Esophagus squamous epithelium (tissue), 5 donors: ENCODE measurements at places on chromosomes 16 and 17.
A peak's percentile ranks its signal among the peaks of the same experiment; 100 is the strongest.

- no peak for DNase-seq
Observed at GRCh38 chr16:85303354-85303883, 191.1 kb upstream of the CIBAR2 start.

- no peak for DNase-seq
Observed at GRCh38 chr17:71759422-71760060, 361.3 kb upstream of the SOX9 start.

DNA sequence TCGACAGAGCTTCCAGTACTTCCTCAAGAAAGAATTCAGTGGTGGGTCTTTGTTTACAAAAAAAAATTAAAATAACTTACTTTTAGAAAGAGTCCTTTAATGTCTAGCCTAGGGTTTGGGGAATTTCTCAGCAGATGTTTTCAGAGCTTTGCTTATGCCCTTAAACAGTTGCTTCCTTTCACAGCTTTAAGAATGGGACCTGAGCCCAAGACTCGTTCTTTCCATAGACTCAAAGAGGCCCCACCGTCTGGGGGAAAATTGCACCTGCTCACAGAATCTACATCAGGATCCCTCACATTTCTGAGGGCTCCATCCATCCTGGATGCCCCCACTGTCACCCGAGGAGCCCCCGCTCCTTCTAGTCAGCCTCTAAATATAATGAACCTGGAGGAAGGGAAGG, 60.0 kb downstream of the RGS9 start:
- DNase-seq, result no peak

DNA sequence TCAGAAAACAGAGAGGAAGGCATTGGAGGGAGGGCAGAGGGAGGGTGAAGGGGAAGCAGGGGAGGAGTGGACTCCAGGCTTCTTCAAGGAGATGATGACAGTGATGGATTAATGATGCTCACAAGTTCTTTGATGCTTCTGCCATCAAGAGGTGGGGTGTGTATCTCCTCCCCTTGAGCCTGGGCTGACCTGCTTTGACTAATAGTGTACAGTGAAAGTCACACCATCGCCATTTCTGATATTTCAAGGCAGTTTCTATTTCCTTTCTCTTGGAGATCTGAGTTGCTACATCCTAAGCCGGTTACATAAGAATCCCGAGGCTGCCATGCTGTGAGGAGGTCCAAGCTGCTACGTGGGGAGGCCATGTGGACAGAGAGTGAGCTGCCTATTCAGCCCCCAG, 312.5 kb downstream of the MAF start:
- DNase-seq, result no peak

DNA sequence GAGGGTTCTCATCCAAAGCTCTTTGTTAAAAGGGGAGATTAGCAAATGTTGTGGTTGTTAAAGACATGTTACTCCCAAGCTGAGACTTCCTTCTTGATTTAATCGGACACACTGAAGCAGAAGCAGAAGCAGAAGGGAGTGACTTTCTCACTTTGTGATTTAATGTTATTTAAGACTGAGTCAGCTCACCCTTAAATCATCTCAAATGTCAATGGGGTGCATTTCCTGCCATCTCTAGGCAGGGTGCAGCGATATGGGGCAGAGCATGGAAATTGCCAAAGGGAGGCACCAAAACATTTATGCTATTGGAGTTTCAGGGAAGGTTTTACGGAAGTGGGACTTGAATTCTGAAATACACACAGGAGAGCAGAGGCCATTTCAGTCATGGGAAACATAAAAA, 283.6 kb downstream of the ABCC12 start:
- DNase-seq, result no peak

- no peak for DNase-seq
Observed at GRCh38 chr17:43676471-43676870, 14.7 kb upstream of the MEOX1 start.

DNA sequence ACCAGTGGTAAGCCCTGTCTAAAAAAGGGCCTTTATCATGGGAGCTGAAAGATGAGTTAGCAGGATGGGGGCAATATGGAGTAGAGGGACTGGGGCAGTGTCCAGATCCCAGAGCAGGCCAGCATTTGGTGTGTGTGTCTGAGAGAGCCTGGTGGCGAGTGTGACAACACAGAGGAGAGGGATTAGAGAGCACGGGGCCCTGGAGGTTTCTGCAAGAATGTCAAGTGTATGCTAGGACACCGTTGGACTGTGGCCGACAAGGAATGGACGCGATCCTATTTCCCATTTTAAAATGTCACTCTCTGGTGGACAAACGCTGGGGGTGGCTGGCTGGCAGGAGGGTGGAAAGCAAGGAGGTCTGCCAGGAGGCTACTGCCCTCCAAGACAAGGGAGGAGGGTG, 12.4 kb downstream of the TAC4 start:
- no peak for DNase-seq

DNA sequence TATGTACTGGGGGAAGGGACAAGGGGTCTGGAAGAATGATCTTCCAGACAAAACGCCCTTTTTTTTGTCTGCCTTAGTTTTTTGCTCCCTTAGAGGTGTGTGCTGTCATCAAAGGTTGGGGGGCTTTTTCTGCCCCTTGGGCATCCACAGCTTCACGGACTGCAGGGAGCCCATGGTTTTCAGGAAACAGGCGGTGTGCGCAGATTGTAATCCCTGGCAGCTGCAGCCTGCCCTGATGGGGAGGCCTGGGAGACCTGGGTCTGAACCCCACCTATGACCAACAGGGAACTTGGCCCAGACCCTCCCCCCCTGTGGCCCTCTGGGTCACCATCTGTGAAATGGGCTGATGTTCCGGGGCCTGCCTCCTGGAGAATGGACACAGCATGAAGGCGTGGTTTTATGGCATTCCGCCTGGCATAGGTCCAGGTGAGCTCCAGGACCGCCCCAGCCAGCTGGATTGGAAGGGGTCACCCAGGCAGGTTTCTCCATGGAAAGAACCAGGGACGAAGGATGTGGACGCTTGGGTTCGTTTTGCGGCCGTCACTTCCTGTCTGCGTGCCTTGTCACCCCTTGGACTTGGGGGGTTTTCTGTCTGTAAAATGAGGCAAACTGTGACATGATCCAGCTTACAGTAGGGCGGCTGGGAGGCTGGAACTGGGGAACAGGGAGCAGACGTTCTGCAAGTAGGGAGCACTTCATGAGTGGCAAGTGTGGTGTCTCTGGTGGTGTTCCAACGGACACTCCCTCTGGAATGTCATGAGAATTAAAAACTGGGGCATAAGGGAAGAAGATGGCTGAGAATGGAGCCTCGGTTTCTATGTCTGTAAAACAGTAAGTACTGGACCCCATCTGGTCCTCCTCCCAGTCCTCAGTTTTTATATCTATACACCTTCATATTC, 1.5 kb downstream of the CPNE2 start:
- DNase-seq, result no peak

GRCh38 chr17:56441308-56441707, 152.2 kb upstream of the NOG start:
- no peak for DNase-seq

GRCh38 chr16:20385844-20386832, 18.4 kb downstream of the PDILT start:
- no peak for DNase-seq

DNA sequence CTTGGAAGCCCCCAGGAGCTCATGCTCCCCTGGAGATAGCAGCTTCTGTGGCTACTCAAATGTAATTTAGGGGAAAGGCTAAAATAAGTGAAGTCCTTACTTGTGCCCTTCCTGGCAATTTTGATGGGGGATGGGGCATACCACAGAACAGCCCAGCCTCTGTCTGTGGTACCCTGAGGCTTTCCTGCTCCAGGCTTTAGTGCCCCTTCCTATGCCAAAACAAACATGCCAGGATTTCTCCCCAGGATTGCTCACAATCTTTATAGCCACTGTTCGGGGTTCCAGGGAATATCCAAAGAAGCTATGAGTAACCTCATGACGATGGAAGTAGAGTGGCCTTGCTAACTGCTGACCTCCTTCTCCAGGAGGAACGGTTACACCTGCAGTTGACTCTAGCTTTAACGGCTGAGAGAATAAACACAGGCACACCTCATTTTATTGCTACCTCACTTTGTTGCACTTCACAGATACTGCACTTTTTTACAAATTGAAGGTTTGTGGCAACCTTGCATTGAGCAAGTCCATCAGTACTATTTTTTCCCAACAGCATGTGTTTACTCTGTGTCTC, 24.9 kb downstream of the CCL4 start:
- no peak for DNase-seq

DNA sequence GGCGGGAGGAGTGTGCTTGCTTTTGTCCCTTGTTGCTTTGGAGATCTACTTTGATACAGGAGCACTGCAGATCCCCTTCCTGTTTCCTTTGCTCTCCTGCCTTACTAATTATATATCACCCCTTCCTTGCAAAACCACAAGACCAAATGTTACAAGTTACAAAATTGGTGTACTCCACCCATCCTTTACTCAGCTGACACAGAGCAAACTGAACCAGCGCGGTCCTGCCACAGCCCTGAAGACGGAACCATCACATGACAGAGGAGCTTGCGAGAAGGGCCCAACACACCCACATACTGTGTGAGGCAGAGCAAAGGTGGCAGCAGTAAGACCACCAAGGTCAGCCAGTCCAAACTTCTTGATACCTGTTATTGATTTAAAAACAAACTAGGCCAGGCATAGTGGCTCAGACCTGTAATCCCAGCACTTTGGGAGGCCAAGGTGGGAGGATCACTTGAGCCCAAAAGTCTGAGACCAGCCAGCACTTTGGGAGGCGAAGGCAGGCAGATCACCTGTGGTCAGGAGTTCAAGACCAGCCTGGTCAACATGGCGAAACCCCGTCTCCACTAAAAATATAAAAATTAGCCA, 33.2 kb downstream of the CYTH1 start:
- peak; percentile 32 for DNase-seq

DNA sequence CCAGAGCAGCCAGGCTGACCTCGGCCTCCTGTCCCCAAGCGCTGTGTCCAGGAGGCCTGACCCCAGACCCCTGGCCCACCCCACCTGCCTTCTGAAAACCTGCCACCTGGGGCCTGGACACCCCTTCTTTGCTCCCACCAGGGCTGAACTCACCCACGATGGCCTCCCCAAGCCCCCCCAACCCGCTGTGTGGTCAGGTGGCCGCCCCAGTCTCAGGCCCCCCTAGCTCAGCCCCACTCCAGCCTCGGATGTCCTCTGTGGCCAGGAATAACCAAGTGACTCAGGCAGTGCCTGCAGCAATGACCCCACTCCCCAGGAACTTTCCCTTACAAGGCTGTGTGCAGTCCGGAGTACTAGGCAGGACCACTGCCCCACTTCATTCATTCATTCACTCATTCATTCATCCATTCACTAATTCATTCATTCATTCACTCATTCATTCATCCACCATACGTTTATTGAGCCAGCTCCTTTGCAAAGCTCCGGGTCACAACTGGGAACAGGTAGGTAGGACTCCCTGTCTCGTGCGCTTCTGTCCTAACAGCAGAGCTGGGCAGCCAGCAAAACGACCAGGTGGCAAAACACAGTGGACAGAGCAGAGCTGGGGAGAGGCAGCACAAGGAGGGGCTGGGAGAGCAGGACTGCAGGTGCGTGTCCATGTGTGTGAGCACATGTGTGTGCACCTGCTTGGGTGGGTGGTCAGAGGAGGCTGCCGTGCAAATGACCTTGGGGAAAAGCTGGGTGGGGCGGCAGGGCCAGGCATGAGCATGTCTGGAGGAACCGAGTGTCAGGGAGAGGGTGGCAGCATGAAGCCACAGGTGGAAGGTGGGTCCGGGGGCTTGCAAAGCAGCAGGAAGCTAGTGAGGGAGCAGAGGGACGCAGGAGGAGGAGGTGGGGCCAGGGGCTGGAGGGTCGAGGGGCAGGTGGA, 75.8 kb upstream of the CBX4 start:
- no peak for DNase-seq

DNA sequence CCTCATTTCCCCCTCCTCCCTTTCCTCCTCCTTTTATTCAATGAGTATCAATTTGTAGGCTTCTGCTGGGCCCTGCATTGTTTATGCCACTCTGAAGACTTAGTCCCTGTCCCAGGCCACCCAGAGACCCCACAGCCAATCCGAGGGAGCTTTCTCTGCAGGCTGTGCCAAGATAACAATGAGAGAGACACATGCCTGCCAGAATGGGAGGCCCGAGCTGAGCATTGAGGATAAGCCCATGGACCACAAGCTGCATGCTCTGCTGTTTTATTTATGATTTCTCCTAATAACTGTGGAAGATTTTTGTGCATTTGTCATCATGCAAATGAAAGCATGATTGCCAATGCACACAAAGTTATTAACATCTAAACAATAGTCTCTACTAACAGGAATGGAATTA, 3.0 kb downstream of the RCVRN start:
- no peak for DNase-seq

GRCh38 chr16:84672276-84673202, 24.2 kb downstream of the KLHL36 start:
- DNase-seq, result peak; percentile 15

- DNase-seq, result no peak
Observed at GRCh38 chr17:48330887-48331286, 99.1 kb downstream of the SKAP1 start.
